ENCODE measurements at places on chromosomes 2 and 18.

DNA sequence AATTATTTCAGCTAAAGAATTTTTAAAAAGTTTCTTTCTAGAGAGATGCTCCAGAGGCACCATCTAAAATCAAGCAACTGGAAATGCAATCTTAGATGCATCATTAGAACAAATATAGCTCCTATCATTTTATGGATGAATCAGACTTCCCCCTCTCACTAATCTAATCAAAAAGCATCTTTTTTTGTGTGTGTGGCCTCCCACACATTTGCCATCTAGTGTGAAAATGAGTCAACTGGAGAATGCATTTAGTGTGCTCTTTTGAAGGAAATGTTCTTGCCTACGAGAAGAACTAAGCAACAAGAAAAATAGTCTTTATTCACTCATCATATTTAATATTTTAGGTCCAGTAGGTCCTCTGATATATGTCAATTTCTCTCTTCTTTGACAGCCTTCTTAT lies 39.5 kb upstream of the FIGN start:
- no peak for DNase-seq

- DNase-seq: no peak
Observed at GRCh38 chr2:191247381-191248057, 2.3 kb downstream of the MYO1B start.

GRCh38 chr2:239807568-239807967 lies 217.6 kb downstream of the NDUFA10 start:
- no peak for DNase-seq

GRCh38 chr2:171822525-171823322 lies 71.3 kb downstream of the SLC25A12 start:
- DNase-seq: no peak

- DNase-seq: no peak
Observed at GRCh38 chr2:226275215-226275614, 524.4 kb downstream of the IRS1 start.

GRCh38 chr2:165952741-165953211 lies 800 bp downstream of the TTC21B start:
- no peak for DNase-seq

DNA sequence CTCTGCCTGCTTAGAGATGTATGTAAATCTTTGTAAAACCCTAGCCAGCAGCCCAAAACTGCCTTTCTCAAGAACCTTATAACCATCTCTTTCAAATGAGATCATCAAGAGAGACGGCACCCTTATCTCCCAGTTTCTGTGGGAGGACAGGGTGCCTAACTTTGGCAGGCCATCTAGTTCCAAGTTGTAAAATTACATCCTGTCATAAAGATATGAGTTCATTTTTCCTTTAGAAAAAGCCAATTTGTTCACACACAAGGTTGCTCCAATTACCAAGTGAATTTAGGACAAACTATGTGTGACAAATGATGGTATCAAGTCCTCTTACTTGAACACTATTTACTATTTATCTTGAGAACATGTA lies 65.3 kb downstream of the MEMO1 start:
- no peak for DNase-seq

DNA sequence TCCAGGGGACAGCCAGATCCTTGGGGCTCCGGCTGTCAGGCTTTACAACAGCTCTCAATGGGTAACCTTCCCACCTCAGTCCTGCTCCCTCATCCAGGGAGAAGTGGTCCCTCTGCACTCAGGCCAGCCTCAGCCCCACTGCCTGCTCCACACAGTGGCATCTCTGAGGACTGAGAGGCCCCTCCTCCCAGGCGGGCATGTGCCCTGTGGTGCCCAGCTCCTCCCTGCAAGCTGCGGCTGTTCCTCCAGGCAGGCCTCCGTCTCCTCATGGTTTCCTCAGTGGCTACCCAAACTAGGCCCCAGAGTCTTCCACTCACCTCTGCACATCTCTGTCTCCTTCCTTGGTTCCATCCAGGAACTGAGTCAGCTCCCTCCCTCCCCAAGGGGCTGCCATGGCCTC lies 81.7 kb upstream of the TMEM200C start:
- no peak for DNase-seq

GRCh38 chr2:221500501-221501209 lies 71.4 kb downstream of the EPHA4 start:
- DNase-seq: no peak

Data from esophagus squamous epithelium (tissue), 5 donors.